ENCODE measurements at places on chromosomes 3 and 15.
A peak's percentile ranks its signal among the peaks of the same experiment; 100 is the strongest.

DNA sequence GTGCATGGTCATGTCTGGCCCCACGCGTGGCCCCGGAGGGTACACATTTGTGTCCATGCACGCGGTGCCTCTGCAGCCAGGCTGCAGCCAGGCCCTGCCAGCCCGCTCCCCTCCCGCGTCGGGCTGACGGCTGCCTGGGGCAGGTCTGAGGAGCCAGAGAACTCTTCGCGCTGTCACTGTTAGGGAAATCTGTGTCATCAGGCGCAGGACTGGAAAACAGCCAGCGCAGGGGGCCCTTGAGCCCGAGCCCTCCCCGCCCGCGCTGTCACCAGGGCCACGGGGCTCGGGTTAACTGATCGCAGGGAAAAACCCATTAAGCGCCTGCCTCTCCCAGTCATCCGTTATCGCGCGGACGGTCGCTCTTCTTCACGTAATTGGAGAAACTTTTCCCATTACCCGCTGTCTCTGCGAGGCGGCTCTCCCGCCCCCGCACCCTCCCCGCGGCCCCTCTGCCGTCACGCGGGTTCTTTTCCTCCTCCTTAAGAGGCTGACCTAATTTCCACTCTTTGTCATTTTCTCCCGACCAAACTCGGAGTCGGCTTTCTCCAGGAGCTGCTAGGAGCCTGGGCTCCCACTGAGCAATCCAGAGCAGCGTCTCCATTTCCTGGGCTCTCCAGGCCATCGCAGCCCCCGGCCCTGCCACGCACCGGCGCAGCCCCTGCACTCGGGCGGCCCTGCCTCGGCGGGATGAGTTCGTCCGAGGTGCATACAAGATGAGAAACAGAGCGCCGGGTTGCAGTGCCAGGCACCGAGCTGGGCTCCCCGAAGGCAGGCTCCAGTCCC, 57.5 kb upstream of the PRR23E start:
- no peak for DNase-seq

DNA sequence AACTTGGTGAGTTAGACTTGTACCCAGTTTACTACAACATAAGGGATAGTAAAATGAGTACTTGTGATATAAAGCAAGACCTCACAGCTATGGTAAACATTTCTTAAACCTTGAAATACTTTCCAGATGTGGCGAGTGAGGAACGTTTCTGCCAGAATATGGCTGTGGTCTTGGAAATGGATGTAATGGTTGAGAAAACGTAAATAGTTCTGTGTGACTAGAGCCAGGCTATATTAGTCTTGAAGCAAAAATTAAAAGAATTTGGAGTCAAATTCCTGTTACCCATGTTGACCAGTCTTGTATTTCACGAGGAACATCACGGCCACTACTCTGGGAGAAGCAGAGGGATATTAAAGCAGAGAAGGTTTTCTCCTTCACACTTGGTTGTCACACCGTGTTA, 15.3 kb downstream of the OR4F15 start:
- DNase-seq: no peak

DNA sequence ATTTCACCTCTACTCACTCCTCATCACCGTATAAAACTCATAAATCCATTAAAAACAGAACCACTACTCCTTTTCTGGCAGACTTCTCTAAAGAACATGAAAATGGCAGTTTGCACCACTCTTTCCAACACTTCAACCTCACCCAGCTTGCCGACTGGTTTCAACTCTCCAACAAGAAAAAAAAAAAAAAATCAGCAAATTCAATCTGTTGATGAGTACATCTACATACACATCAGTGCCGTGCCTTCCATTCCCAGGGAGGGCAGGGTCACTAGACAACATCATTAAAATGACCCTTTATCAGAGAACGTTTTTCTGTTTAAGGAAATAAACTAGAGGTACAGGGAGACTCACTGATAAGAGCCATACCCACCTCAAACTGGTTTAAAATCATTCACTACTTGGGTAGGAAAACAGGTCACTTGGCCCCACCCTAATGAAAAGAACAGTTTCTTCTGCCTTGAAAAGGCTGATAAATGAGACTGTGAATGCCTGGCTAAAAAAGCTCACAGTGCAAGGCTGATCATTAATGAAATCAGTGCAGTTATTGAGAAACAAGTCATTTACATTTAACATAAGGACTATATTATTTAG, 6.0 kb downstream of the ANXA2 start:
- DNase-seq: no peak

GRCh38 chr3:16398648-16399047, 114.9 kb downstream of the RFTN1 start:
- no peak for DNase-seq

DNA sequence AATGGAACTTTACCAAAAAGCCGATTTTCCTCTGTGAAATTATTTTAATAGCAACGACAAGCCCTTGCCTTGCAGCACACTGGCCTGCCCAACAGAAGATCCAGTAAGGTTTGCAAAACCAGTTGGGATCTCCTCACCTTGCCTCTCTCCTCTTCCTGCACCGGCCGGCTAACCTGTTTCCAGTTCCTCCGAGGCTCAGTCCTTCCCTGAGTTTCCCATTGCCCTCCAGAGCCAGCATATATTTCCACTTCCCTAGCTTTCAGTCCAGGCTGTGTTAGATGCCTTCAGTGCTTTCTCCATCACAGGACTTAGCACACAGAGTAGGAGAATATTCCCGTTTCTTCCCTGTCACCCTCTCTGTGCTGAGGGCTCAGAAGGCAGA, 60.3 kb downstream of the NOX5 start:
- DNase-seq: no peak

- no peak for DNase-seq
Measured at GRCh38 chr15:88725305-88726210, 77.7 kb upstream of the ACAN start.

DNA sequence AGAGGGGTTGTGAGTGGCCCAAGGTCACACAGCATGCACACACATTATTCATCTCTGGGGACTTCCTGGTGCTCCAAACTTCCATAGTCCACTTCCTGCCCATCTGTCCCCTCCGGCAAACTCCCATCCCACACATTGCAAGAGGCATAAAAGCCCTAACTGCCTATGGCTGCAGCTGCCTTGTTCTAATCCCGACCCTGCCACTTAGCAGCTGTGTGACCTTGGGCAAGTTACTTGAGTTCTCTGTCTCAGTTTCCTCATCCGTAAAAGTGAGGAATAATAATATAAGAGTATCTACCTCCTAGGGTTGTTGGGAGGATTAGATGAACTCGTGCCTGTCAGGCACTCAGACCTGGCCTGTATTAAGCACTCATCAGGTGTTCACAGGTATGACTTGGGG, 84.2 kb downstream of the SMAD6 start:
- no peak for DNase-seq

- peak; percentile 18 for DNase-seq
Measured at GRCh38 chr3:67083277-67083676, 85.2 kb downstream of the KBTBD8 start.

DNA sequence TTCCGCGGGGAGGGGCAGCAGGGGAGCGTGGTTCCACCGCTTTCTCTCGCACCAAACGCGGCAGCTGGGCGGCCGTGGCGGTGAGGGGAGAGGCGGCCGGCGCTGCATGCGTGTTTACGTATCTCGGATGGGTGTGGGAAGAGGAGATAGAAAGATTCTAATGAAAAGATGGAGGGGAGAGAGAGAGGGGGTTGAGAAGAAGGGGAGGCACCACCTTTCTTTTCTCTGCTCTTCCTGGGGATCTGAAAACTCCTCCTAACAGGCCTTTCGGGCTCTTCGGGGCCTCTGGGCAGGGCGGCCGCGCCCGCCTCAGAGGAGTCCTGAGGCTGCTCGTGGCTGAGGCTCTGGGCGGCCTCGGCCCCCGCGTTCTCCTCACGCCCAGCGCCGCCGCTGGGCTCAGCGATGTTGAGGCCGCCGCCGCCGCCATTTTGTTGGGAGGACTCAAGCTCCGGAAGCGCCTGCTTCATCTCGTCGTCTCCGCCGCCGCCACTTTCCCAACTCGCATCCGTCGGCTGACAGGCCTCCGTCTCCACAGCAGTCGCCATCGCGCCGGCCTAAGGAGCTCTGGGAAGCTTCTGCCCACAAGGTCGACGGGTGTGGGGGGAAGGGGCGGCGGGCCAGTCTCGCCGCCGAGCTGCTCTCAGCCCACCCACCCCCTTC, 473 bp downstream of the TASOR start:
- peak; percentile 81 for DNase-seq

DNA sequence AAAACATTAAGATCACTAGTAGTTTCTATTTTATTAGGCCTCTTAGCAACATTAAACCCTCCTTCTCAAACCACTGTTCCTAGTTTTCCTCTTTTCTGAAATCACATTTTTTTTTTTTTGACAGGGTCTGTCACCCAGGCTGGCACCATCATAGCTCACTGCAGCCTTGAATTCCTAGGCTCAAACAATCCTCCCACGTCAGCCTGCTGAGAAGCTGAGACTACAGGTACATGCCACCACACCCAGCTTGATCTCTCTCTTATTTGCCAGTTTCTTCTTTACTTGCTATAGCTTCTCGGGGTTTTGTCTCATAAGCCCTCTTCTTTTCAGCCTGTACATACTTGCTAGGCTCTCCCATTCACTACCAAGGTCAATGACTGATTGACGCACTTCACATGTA, 28.0 kb downstream of the SENP8 start:
- DNase-seq: no peak

- DNase-seq: no peak
Measured at GRCh38 chr3:31248563-31248992, 284.1 kb upstream of the STT3B start.

DNA sequence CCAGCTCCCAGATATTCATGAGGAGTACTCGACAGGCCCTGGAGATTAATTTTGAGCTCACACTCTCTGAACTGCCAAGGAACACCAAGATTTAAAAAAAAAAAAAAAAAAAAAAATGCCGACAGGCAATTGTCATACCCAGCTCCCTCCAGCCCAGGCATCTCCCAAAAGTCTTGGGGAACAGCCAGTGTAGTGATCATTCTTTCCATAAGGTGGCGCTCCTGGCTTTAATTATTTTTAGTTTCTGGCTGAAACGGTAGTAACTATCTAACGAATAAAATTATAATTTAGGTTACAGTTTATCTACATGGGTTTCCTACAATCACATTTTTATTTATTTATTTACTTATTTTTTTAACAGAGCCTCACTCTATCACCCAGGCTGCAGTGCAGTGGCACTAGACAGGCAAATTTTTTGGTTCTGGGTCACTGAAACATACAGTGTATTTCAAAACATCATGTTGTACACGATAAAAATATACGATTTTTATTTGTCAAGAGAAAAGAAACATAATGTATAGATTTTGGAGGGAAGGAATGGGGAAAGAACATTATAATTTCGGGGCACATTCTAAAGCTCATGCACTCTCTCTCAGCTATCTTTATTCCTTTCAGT, 157.3 kb downstream of the ADAMTS9 start:
- DNase-seq: peak; percentile 11

DNA sequence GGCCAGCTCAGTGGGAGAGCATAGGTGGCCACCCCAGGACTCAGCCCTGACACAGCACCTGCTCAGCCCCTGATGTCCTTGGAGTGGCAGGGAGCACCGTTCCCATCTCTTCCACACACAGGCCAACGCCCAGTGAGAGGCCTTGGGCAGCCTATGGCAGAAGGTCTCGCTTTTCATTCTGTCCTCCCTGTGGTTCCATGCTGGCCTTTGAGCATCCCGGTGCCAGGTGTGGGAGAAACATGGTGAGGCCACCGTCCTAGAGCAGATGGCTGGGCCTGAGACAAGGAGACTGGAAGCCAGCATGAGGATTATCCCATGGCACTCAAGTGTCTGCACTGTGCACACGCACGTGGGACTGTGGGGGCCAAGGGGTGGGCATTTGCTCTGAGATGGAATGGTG, 25.1 kb downstream of the ADCY5 start:
- DNase-seq: no peak

DNA sequence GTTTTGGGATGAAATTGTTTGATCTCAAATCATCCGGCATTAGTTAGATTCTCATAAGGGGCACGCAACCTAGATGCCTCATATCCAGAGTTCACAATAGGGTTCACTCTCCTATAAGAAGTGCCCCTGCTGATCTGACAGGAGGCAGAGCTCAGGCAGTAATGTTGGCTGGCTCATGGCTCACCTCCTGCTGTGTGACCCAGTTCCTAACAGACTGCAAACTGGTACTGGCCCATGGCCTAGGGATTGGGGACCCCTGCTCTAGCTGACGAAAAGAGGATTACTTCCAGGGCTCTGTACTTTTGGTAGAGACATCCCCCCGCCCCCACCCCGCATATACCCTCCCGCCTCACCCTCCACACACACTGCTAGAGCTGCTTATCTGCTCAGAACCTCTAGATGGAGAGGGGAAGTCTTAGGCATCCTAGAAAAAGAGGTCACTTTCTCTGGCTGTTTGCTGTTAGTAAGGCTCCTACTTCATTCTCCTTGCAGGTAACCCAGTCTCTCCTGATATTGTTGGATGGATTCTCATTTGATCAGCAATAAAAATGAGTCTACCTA, 923.1 kb downstream of the CADM2 start:
- no peak for DNase-seq

- no peak for DNase-seq
Measured at GRCh38 chr15:90625037-90625436, 92.1 kb upstream of the BLM start.

DNA sequence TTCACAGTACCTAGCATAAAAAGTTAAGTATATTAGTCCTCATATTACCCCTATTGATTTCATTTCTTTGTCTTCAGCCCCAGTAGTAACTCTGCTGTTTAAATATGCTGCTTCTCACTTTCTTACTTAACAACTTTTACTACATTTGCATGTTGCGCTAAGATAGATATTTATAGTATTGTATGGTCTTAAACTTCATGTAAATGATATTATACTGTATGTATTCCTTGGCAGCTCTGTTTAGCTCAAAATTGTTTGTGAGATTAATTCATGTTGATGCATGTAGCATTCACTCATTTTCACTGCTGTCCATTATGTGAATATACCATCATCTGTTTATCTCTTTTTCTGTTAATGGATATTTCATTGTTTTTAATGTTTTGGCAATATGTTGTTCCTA, 64.4 kb downstream of the PPM1L start:
- DNase-seq: no peak

GRCh38 chr3:15795651-15796308, 2.0 kb downstream of the ANKRD28 start:
- DNase-seq: no peak

- peak; percentile 64 for DNase-seq
Measured at GRCh38 chr3:29144807-29145206, 136.1 kb upstream of the RBMS3 start.

- peak; percentile 93 for DNase-seq
Measured at GRCh38 chr3:47513125-47513929, at the start of gene ELP6. Gene ELP6, minus strand, starts transcription at chr3:47513712. Its CDS starts 122 bp downstream, at chr3:47513590.

- DNase-seq: peak; percentile 43
Measured at GRCh38 chr3:194522579-194523046, 35.8 kb upstream of the ATP13A3 start.
